ENCODE measurements at places on chromosomes 4 and X. TPM values are rescaled to one million over a fixed set of nuclear protein-coding genes. Genes with fewer than 3 reads are reported as not detected.

CNGA1 gene
- 0.45 TPM for polyA plus RNA-seq

PCSK1N gene
- 35.0 TPM for polyA plus RNA-seq

DNA sequence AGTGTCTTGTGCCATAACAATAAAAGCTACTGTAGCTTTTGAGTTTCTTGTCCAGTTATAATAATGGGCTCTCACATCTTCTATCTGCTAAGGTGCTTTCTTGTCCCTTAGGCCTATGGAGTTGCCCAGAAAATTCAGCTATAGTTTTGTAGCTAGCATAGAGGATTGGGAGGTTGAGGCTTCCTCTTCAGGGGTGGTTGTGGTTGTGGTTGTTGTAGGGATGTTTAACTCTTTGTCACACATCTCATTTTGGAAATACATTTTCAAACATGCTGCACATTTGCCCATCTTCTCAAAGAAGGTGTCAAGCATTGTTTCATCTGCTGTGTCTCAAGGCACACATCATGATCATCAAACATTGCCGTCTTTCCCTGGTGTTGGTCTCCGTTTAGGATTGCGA is 65.0 kb downstream of the ATXN3L start:
- DNase-seq = no peak

GRCh38 chrX:40773188-40773587 is 37.8 kb upstream of the MED14 start:
- no peak for DNase-seq

DNA sequence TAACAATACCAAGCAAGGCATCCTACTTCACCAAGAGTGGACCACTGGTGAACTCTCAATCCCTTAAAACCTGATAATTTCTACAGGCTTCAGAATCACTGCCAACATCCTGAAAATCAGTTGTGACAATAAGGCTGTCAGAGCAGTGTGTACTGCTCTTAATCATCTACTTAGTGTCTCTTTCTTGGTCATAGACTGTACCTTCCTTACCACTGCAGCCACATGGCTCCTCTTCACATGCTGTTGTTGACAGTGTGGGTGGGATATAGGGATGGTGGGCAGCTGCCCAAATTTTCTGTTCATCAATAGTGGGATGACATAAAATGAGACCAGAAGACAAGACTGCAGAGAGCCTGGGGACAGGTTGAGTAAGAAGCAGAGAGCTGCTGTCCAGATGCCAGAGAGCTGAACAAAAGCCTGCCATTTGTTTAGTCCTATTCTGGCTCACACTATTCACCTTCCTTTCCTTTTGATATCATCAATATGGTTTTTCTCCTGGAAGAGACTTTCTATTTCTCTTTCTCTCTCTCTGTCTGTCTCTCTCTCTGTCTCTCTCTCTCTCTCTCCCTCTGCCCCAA is 178.9 kb downstream of the MGST2 start:
- no peak for DNase-seq

- peak; percentile 69 for DNase-seq
Observed at GRCh38 chr4:116925900-116926457, 159.4 kb downstream of the TRAM1L1 start.
